ENCODE measurements at places on chromosomes 1 and 21.
A peak's percentile ranks its signal among the peaks of the same experiment; 100 is the strongest.

DNA sequence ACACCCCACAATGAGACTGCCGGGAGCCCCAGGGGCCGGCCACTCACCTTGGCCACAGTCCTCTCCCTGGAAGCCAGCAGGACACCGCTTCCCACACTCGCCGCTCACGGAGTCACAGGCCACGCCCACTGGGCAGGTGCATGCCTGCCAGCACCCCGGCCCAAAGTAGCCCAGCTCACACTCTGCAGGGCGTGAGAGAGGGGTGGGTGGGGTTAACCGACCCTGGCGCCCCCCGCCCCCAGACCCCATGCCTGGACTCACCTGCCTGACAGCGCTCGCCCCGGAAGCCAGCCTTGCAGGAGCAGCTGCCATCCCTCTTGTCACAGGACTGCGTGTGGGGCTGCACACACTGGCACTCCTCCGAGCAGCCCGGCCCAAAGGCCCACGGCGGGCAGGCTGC lies 50.7 kb downstream of the ARHGEF16 start:
- DNase-seq: no peak

GRCh38 chr1:151401125-151401788 lies 1.9 kb downstream of the PSMB4 start:
- no peak for DNase-seq

- no peak for DNase-seq
These were observed 338.1 kb downstream of the SEC16B start for GRCh38 chr1:177631770-177632169.

GRCh38 chr1:160085686-160086455 lies 4.5 kb downstream of the KCNJ9 start:
- peak; percentile 77 for DNase-seq

DNA sequence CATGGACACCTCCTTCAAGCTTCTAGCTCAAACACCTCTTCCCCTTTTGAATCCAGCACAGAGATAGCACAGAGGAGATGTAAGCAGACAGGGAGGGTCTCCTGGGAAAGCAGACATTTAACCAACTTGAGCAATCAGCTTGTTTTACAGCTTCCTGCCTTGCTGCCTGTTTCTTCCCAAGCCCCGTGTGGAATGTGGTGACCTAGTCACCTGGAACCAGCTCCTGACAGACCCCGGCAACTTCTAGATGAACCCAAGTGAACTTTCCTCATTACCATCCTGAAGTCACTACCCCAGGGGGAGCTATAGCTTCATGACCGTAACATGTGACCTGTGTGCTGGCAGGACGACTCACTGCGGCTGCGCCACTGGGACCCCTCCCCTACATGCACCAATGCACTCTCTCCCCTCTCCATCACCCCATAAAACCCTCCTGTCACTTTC lies 24.1 kb upstream of the TTF2 start:
- no peak for DNase-seq

- DNase-seq: no peak
These were observed 78.2 kb upstream of the TENT5C start for GRCh38 chr1:117527566-117528102.

- DNase-seq: no peak
These were observed 4.9 kb downstream of the RCC2 start for GRCh38 chr1:17434601-17435000.

- no peak for DNase-seq
These were observed 152.6 kb upstream of the RNPC3 start for GRCh38 chr1:103372866-103373265.

- no peak for DNase-seq
These were observed 46.5 kb upstream of the NUF2 start for GRCh38 chr1:163275222-163275621.

DNA sequence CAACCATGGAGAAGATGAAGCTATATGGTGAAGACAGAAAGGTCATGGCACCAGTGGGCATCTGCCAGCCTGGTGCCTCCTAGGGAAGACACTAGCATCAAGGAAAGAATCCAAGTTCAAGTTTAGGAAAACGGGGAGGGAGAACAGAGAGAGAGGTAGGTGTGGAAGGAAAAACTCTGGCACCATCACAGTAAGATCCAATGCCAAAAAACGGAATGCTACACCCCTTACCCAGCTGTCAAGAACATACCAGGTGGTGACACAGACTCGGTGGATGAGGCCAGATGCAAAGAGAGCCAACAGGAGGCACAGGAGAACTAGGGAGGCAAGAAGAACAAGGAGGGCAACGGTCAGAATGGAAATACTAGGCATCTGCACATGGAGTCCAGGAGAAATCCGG lies 3.6 kb downstream of the KRTCAP2 start:
- DNase-seq: no peak

DNA sequence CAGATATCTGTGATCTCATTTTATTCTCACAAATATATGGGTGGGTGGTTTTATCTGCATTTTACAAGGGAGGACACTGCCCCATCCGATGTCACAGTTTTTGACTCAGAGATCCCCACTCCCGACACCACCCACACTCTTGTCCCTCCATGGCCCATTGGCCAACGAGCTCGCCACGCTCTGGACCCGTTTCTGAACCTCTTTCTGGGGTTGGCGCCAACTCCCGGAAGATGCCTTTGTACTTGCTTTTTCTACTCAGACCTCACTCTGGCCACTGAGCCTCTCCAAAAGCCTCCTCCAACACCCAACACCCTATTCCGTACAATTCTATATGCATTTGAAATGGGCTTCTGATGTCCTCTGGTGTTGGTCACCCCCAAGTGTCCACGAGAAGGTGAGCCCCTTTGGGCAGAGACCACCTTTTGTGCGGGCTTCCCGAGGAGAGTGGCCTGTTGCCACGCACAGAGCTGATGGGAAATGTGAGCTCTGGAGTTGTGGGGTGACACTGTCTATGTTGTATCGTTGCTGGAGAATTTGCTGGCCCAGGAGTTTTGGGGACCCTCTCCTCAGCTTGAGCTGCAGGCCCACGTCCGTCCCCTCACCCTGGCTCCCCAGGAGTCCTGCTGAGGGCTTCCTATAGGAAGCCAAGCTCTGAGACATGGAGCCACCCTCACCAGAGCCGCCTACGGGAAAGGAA lies 366.9 kb upstream of the VAMP3 start:
- no peak for DNase-seq

- no peak for DNase-seq
These were observed 48.9 kb downstream of the CD247 start for GRCh38 chr1:167469280-167469965.

- no peak for DNase-seq
These were observed 143.1 kb downstream of the PLPP3 start for GRCh38 chr1:56436296-56436695.

All from stimulated activated CD4-positive, alpha-beta T cell treated with anti-CD3 and anti-CD28 coated beads, Interleukin-12 subunit alpha, Interleukin-12 subunit beta, amount 100 ng/mL, for 4 hours (primary cell).